ENCODE measurements at places on chromosomes 1 and 21.

- DNase-seq = no peak
These were observed 3.3 kb upstream of the GJB3 start for GRCh38 chr1:34777519-34778321.

- no peak for DNase-seq
These were observed 169.7 kb upstream of the UBE2U start for GRCh38 chr1:64033667-64034220.

DNA sequence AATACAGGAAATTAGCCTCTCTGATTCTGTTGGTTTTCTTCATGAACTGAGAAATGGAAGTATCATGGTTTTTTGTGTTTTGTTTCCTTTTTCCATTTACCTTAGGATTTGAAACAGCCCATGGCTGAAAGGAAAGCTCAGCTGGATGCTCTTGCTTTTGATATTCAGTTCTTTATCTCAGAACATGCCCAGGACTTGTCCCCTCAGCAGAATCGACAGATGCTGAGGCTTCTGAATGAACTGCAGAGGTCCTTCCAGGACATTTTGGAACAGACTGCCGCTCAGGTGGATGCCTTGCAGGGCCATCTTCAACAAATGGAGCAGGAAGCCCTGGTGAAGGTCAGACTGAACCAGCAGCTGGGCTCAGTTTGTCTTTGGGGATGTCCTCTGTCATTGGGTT is 142.4 kb downstream of the MACF1 start:
- no peak for DNase-seq

- no peak for DNase-seq
These were observed 78.4 kb downstream of the KIF14 start for GRCh38 chr1:200542162-200542561.

GRCh38 chr1:91776068-91776794 is 109.7 kb downstream of the TGFBR3 start:
- DNase-seq = no peak

DNA sequence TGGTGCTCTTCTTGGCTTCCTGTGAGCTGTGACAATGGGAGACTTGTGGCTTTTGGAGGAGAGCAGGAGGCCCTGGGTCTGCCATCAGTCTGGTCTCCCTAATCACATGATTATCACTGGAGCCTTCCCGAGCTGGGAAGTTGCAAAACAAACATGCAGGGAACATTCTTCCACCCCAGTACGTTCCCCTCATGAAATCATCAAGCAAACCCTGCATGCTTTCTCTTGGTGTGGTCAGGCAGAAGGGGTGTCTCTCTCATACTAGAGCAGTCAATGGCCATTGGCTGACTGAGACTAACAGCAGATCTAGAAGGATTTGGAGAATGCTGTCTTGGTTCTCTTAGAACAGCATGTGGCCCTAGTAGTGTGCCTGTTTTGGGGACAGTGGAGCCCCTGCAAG is 111.2 kb downstream of the LIPI start:
- DNase-seq = peak; percentile 15

GRCh38 chr1:7334475-7335035 is 436.5 kb upstream of the VAMP3 start:
- no peak for DNase-seq

DNA sequence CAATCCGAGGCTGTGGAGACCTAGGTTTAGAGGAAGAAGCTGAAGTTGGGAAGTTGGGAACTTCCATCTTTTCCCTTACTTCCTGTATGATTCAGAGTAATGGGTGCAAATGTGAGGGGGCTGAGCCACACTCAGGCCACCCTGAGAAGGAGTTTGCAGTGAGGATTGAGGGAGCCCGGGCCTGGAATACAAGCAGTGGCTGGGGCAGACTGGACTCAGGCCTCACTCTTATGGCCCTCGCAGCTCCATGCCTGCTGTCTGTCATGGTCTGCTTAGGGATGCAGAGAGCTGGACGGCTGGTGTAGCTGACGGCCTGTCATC is 73.7 kb upstream of the RAB4A start:
- peak; percentile 61 for DNase-seq

GRCh38 chr1:224626042-224626441 is 9.9 kb downstream of the CNIH3 start:
- no peak for DNase-seq

- no peak for DNase-seq
These were observed 103.3 kb downstream of the DIRAS3 start for GRCh38 chr1:67947114-67947513.

- no peak for DNase-seq
These were observed 69.4 kb upstream of the VAV3 start for GRCh38 chr1:108034396-108034795.

- DNase-seq = peak; percentile 53
These were observed 179.9 kb downstream of the TGFB2 start for GRCh38 chr1:218525031-218525430.

DNA sequence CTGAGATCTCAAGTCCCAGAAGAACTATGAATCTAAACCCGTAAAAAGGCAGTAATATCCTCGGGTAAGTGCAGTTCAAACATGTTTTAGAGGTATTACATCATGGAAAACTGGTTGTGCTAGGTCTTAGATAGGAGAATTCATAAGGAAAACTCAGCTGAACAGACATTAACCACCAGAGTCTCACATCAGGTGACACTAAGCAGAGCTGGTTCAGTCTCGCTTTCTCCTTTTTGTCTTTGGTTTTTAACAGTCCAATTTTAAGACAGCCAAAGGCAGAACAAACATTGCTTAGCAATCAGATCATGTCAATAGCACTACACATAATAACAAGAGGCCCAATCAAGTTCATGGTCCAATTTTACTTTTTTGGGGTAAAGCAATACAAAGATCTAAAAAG is 63.1 kb upstream of the MUTYH start:
- peak; percentile 14 for DNase-seq

GRCh38 chr1:16286122-16286521 is 49.1 kb upstream of the CPLANE2 start:
- no peak for DNase-seq

DNA sequence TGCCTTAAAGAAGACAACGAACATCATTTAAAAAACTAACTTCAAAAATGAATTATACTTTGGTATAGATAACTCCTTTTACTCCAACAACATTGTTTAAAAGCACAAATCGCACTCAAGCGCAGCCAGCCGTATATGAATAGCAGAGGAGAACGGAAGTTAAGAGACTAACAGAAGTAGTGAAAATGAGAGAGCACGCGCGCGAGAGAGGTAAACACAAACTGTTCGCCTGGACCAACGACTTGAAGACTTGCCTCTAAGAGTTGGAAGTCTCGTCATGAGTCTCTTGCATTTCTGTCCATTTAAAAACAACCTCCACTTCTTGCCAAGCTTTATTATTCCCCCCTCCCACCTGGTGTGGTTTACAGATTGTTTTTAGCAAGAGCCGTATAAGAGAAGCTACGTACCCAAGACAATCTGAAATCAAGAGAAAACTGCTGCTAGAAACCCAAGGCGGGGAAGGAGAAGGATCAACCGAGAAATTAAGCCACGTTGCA is 479 bp downstream of the SELENOF start:
- peak; percentile 58 for DNase-seq

- DNase-seq = no peak
These were observed 187.7 kb upstream of the RNPC3 start for GRCh38 chr1:103337779-103338178.

- DNase-seq = peak; percentile 82
These were observed at the start of gene IGSF3 for GRCh38 chr1:116667575-116668105. TSS of gene IGSF3 (minus strand) at chr1:116667733. CDS start at chr1:116666326, 1,407 bp downstream.

DNA sequence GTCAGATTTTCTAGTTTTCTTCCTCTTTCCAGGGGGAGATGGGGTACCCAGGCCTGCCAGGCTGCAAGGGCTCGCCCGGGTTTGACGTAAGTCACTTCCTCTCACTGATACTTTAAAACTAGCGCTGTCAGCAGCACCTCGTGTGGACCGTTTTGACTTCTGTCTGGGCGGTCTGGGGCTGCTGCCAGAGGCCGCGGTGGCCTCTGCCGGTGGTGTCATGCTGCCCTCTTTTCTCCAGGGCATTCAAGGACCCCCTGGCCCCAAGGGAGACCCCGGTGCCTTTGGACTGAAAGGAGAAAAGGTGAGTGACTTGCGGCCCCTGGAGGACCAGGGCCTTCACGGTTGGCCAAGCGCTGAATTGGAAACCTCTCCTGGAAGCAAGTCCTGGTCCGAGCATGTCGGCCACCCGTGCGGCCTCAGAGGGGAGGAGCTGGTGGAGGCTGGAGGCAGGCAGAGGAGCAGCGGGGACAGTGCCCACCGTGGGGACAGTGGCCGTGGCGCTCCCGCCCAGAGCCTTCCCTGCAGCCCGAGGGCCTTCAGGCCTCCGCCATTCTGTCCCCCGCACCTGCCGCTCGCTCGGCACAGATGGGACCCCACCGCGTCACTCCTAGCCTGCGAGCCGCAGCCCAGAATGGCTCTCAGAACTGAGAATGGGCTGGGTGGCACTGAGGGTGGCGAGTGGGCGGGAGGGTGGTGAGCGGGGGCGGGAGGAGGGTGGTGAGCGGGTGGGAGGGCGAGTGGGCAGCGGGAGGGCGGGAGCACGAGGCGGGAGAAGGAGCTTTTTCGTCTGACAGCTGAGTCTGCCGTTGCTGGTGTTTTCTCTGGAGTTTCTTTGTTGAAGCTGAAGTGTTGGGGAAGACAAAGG is 9.4 kb downstream of the COL6A1 start:
- DNase-seq = no peak

GRCh38 chr1:156241926-156242325 is at the start of gene BGLAP:
TSS of gene BGLAP (plus strand) at chr1:156242184. CDS start at chr1:156242232, 48 bp downstream.
- DNase-seq = no peak

DNA sequence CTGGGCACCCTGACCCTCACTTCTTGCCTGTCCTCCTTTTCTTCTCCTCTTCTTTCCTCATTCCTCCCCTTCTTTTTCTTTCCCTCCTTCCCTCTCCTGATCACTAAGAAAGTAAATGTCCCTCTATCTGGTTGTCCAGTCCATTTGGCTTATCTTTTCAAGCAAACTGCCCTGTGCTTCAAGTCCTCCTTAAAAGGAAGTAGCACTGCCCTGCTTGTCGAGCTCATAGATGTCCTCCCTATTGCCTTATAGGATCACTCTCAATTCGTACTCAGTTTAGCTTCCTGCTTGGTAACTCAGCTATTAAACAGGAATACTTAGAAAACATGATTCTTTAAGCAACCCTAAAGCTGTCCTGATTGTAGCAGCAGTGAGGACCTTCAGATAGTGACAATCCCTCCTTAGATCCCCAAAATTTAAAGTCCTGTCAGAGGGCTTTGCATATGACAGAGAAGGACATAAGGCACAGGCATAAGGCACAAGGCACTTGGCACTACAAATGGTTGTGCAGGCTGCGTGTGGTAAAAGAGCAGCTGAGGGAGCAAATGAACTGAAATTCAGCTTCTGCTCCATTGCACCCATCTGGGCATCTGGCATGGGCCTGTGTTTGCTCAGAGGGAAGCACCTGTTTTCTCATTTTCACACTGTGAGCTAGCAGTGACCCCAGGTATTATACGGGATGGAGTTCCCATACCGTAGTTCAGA is 26.1 kb upstream of the SLAMF6 start:
- no peak for DNase-seq

GRCh38 chr1:24898909-24899439 is 31.1 kb downstream of the RUNX3 start:
- DNase-seq = no peak

GRCh38 chr21:41242238-41242829 is 74.3 kb upstream of the FAM3B start:
- no peak for DNase-seq

- no peak for DNase-seq
These were observed 60.2 kb downstream of the TOMM20 start for GRCh38 chr1:235068158-235069121.

- no peak for DNase-seq
These were observed 20.9 kb downstream of the ERICH3 start for GRCh38 chr1:74652711-74653139.

- DNase-seq = no peak
These were observed 15.7 kb downstream of the TCEA3 start for GRCh38 chr1:23408797-23409290.

GRCh38 chr1:208438112-208438699 is 194.0 kb upstream of the PLXNA2 start:
- DNase-seq = no peak

GRCh38 chr21:37899146-37899545 is 17.1 kb downstream of the KCNJ6 start:
- DNase-seq = no peak

DNA sequence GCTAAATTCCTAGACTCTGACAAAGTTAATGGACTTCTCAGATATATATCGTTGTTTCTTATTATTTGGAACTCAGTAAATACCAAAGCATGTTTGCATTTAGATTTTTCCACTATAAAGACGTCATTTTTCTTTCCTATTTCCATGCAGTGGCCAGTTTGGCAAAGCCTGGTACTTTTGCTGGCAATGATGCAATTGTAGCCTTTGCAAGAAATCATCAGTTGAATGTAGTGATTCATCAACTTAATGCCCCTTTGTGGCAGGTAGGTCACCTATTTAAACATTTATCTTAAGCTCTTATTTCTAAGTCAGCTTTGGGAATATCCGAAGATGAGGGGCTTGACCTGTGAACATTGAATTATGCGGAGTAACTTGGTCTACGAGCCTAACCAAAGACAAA is 12.0 kb downstream of the OTUD3 start:
- DNase-seq = no peak

DNA sequence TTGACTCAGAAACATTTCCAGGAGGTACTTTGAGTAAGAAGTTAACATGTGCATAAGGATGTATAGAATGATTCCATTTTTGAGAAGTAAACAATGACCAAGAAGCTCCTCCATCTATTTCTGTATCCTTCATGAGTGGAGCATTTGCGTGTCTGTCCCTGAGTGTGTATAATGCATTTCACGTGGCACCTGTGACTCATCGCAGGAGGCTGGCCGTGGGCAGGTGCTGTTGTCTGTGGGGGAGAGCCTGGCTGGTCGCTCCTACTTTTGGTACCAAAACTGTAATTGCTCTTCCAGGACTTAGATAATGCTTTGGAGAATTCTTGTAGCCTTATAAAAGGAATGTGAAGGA is 16.5 kb downstream of the SLC37A1 start:
- DNase-seq = no peak

DNA sequence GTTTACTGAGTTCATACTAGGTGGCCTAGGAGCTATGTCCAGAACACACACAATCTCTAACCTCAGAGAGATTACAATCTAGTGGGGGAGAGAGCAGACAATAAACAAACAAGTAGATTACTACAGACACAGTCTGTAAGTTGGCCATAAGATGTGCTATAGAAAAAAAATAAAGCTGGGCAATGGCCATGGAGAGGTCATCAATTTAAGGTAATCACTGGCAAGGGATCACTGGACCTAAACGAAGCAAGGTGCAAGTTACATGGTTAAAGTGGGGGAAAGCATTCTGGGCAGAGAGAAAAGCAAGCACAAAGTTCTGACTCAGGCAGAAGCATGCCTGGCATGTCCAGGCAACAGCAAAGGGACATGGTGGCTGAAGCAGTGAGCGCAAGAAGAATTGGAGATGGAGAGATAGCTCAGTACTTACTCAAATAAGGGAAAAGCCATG is 147.0 kb downstream of the RERE start:
- DNase-seq = no peak

- DNase-seq = no peak
These were observed 62.0 kb downstream of the UMODL1 start for GRCh38 chr21:42133131-42133530.

DNA sequence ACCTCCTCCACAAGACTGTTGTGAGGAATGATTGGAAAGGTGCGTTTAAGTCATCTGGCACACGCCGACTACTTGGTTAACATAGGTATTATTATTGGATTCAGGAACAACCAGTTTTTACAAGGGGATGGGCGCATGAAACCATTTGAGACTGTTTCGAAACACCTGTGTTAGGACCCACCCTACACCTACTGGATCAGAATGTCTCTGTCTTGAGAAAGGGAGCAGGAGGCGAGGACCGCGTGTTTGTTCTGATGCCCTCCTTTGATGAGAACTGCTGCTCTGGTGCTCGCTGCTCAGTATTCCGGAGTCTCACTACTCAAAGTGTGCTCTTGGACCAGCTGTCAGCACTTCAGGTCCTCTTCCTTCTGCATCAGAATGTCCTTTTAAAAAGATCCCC is 7.3 kb downstream of the H6PD start:
- no peak for DNase-seq
